ENCODE measurements at places on chromosomes 1 and 21.
A peak's percentile ranks its signal among the peaks of the same experiment; 100 is the strongest.

GRCh38 chr1:203095061-203095690 lies 9.4 kb upstream of the MYOG start:
- no peak for DNase-seq

DNA sequence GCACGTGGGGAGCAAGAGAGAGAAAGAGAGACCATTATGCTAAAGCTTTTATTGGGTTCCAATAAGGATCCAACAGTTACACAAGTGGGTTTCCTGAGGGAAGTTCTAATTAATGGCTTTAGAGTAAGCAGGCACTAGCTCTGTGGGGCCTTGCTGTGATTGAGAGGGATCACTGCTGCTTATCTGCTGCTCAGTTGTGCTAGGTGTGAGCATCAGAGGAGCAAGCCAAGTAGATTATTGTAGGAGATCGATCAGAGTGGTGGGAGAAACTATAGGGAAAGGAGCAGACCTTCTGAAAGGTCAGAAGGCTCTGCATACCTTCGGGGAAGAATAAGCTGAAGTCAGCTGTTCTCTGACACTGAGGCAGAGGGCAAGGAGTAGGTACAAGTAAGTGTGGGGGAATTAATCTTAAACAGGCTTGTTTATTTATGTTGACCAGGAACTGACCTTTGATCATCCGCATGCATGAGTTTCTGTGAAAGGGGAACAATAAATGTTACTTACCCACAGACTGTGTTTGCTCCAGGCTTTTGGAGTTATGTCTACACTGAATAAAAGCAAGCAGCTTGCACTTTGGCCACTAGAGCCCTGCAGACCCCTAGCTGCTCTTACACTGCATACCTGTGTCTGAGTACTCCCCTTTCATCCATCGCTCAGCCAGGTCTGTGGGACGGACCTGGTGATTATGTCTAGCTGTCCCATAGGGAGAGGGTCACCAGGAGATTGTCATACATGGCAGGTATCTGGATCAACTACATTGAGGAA lies 89.7 kb downstream of the TNNI3K start:
- DNase-seq = no peak

- DNase-seq = no peak
These were observed 213.8 kb downstream of the PLA2G4A start for GRCh38 chr1:187042538-187042937.

DNA sequence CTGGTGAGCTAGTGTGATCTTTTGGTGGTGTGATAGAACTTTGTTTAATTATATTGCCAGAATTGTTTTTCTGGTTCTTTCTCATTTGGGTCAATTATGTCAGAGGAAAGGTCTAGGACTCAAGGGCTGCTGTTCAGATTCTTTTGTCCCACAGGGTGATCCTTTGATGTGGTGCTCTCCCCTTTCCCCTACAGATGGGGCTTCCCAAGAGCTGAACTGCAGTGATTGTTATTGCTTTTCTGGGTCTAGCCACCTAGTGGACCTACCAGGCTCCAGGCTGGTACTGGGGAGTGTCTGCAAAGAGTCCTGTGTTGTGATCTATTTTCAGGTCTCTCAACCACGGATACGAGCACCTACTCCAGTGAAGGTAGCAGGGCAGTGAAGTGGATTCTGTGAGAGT lies 25.9 kb upstream of the CD84 start:
- no peak for DNase-seq

- no peak for DNase-seq
These were observed 93.9 kb downstream of the SLC30A10 start for GRCh38 chr1:219834314-219834917.

- no peak for DNase-seq
These were observed 102.7 kb upstream of the GCLM start for GRCh38 chr1:94011709-94012595.

GRCh38 chr1:78726686-78727085 lies 77.1 kb downstream of the IFI44 start:
- no peak for DNase-seq

DNA sequence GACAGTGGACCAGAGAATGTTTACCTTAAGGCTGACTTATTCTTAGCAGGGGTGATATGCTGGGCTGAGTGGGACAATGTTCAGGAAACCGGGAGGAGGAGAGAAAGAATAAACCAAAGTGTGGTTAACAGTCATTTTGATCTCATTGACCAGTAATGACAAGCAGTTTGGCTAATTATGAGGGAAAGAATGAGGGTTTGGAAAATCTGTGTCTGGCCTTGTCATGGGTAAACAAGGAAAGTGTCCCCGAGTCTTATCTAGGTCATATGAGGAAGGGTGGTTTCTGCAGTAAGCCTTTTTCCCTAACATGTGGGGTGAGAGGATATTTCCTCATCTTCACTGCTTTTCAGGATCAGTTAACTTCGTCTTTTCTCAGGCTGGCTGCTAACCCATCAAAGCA lies 155.0 kb downstream of the TPR start:
- DNase-seq = no peak

- DNase-seq = no peak
These were observed 18.4 kb upstream of the CD101 start for GRCh38 chr1:116983112-116983511.

- no peak for DNase-seq
These were observed 96.2 kb downstream of the RNF220 start for GRCh38 chr1:44501047-44501890.

- DNase-seq = no peak
These were observed 267.7 kb downstream of the PRDM2 start for GRCh38 chr1:13967707-13968106.

- DNase-seq = no peak
These were observed 8.4 kb downstream of the UBE2Q1 start for GRCh38 chr1:154550070-154550469.

DNA sequence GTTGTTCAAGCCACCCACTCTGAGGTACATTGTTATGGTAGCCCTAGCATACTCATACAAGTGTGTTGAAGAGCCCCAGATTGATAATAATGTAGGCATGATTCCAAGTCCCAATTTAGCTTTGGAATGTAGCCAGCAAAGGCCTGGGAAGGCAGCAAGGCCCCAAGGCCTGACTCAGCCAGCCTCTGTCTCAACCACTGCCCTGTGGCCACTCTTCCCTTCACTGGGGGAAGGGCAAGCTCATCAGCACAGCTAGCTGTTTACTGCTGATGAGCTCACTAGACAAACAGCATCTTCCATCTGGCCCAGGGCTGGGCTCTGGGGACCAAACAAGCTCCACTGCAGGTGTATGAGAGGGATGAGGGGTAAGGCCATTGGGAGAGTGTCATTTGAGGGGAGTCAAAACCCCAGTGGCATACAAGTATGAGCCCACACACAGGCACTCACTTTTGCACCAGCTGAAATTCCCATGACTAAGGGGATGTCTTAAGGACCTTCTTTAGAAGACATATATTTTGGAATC lies 2.2 kb upstream of the IRF6 start:
- peak; percentile 75 for DNase-seq

DNA sequence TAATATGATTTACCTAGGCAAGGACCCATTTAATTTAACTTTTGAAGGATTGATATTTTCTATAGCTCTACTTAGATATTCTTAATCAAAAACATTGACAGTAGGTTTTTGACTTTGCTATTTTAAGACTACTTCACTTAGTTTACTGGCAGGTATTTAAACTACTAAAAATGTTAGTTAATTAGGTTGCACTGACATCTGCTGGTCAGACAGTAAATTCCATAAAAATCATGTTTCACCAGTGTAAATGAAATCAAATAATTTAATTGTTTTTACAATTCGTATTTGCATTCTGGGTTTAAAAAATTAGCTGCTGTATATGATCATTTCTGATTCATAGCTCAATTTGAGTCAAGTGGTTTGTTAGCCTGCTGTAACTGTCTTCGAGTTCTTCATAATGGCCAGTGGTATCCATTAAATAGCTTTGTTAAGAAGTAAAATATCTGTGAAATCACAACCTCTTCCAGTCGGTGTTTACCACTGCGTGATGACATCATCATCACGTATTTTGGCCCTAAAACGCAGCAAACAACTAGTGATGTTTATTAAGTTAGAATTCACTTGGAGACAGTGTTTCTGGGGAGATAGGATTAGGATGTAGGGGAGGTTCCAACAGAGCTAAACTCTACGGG lies 26.2 kb downstream of the EXTL2 start:
- DNase-seq = no peak

DNA sequence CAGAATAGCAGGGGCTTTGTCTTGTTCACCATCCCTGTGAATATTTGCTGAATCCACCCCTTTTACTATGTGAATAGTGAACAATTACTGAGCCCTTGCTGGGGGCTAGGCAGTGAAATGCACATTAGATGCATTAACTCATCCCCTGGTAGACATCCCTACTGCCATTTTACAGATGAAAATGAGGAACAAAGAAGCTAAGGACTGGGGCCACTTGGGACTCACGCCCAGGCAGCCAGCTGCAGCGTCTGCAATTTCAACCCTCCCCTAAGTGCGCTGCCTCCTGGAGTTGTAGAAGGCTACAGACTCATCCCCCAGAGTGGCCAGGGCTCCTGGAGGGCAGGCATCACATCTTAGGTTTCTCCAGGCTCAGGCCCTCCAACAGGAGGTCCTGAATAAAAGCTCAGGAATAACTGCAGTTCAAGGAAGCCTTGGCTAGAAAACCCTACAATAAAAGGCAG lies 31.6 kb downstream of the CAPZB start:
- no peak for DNase-seq

DNA sequence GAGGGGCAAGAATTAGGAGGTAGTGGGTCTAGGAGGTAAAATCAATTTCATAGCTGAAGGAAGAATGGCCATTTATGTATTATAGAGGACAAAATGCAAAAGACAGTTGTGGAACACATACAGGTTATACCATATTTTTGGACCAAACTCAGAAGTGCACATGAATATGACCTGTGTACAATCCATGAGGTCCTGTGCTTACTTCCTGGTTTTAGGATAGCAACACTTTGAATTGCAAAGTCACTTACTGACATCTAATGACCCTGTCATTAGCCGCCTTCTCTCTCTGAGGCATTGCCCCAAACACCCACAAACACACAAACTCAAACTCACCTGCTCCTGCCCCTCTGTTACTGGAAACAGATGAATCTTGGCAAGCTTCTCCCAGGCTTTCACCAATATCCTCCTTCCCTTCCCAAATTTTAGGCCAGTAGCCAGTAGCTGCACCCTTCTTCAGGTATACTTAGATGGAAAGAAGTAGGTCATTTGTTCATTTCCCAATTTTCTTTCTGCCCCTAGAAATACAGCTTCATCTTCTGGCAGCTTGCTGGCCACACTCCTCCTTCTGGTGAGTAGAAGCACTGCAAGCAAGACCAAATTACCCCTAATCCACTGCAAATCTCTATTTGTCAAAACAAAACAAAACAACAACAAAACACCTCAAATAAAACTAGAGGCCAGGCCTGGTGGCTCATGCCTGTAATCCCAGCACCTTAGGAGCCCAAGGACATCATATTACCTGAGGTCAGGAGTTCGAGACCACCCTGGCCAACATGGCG lies 13.7 kb upstream of the RPL5 start:
- DNase-seq = no peak

GRCh38 chr1:65027666-65028358 lies 61.5 kb upstream of the JAK1 start:
- DNase-seq = no peak

GRCh38 chr21:27806281-27806680 lies 839.4 kb upstream of the ADAMTS5 start:
- DNase-seq = no peak

DNA sequence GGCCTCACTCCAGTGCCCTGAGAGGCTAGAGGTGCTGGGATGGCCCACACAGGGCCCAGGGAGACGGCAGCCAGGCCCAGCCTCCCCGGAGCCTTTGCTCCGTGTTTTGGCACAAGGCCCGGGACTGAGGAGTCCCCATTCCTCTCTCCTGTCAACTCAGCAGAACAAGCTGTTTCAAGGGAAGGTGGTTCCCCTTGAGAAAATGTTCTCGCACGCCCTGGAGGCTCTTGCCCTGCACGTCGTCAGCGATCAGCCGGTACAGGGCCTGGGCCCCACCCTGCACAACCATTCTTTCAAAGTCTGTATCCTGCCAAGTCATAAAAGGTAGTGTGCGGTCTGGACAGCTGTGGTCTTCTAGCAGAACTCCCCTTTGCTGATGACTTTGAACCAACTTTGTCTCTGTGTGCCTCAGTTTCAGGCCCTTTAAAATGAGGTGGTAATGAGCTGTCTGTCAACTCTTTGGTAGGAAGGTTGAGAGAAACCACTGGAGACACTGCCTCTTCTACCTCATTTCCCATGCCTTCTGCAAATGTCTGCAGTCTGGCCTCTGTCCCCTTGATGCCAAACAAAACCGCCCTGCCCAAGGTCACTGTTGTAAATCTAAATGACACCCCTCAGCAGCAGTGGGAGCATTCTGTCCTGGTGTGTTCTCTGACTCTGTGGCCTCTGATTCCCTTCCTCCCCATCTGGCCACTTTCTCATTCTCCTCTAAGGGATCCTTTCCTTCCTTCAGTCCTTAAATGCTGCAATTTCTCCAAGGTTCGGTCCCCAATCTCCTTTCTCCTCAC lies 138.6 kb upstream of the JUN start:
- no peak for DNase-seq

GRCh38 chr1:84505493-84506001 lies 639 bp upstream of the SPATA1 start:
- DNase-seq = no peak

DNA sequence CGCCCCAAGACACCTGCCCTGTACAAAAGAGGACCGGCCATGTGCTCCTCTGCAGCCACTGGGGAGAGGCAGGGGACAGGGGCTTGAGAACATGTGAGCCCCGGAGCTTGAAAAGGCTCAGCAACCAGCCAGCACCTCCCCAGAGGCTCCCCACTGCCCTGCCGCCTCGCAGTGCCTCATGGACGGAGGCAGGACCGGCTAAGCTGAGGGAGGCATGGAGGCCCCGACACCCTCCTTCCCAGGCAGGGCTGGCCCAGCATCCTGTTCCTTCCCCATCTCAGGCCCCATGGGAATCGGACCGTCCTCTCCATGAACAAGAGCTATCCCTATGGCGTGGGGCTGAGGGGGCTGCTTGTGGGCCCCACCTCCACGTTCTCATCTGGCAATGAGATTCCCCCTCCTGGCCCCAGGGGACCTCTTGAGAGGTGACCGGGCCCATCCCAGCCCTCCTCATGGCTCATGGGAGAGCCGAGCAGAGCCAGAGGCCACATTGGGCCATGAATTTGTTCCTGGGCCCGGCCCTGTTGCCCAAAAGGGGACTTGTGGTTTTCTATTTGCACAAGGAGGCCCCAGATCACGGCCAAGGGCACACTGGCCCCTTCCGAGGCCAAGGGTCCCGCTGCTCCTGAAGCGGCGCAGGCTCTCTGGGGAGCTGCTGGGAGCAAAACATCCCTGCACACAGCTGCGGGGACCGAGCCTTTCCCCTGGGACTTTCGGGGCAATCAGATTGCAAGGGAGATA lies 65.2 kb upstream of the ARHGEF16 start:
- no peak for DNase-seq

DNA sequence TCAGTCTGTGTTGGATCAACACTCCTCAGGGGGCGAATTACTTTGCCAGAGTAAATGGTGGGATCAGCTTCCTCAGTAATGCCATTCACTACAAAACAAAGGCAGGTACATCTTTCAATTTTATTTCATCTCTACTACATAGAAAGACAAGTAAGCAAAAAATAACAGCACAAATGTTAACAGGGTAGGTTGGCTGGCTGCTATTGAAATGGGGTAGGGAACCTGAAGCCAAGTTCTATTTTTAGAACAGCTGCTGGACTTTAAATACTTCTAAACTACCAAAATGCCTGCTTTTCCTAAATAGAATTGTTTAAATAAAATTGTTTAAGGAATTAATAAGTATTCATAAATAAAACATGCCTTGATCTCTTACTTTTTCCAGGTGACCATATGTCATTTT lies 7.3 kb upstream of the NRAS start:
- no peak for DNase-seq

- no peak for DNase-seq
These were observed 14.4 kb downstream of the ARMH1 start for GRCh38 chr1:44688760-44689446.

- no peak for DNase-seq
These were observed 3.6 kb downstream of the ATXN7L2 start for GRCh38 chr1:109487261-109487660.
